Stimulated activated memory B cell treated with anti-CD40 and anti-IgM and Interleukin-4, amounts not matched to agents 10 μg/mL and 1 μg/mL and 100 μg/mL, for 72 hours (primary cell): ENCODE measurements at places on chromosomes 4 and X.

- ATAC-seq: no peak
These were observed 138.0 kb upstream of the BOD1L1 start for GRCh38 chr4:13765539-13765938.

GRCh38 chr4:184437565-184438265 lies 36.6 kb downstream of the IRF2 start:
- ATAC-seq: no peak

DNA sequence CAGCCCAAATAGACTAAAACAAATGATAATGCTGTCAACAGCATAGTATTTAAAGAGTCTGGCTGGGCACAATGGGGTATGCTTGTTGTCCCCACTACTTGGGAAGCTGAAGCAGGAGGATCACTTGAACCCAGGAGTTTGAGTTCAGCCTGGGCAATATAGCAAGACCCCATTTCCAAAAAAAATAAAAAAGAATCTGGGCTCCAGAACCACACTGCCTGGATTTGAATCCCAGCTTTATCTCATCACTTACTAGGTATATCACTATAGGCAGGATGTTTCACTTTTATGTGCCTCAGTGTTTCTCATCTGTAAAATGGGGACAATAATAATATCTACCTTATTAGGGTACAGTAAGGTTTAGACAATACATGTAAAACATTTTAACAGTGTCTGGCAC lies 5.3 kb upstream of the G3BP2 start:
- no peak for ATAC-seq

DNA sequence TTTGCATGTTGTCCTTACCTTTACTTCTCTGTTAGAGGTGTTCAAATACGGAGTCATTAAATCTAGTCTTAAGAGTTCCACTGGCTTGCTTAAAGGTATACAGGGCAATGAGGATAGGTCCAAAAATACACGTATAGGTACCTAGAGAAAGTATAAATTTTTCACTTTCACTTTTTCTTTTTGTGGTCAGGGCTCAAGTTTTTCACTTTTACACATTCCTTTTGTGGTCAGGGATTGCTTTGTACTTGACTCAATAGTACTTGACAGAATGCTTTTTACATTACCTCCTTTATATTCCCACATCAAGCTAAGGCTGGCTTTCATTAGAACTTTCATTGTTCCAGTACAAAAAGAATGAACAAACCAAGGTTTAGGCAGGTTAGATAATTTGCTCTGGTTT lies 21.7 kb downstream of the TMEM184C start:
- ATAC-seq: peak; percentile 39

DNA sequence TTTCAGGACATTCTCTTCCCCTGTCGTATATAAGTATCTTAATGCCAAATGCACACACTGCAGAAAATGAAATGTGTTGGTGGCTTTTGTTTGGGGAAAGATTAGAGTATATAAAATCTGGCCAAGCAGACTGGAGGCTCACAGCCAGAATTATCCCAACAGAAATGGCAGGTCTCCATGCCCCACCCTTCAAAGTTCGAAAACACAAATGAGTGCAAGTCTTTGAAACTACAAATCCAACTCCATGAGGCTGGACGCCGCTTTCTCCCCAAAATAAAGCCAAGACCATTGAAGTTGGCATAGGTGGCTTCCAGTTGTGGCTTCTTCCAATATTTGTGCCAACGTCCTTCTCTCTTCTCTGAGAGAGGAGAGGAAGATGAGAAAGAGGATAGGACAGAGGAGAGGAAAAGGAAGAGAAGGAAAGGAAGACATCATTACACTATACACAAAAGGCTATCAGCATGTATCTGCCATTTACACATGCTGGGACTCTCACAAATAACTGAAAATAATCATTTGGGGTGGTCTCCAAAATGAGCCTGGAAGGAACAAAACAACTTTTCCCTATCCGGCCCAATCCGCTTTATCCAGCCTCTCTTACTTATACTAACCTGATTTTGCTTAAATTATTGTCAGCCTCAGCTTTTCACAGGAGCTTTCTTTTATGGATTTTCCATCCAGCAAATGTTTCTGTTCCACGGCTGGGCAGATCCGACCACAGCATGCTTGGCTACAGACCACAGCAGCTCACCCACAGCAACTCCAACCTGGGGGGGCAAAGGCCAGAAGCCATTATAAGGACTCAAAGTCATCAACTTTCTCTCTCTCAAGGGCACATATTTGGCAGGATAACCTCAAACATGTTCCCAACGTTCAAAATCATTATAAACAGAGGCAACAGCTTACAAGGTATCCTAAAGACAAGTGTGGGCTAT lies 71.7 kb downstream of the APBB2 start:
- ATAC-seq: no peak

GRCh38 chr4:115082633-115083032 lies 30.8 kb downstream of the NDST4 start:
- ATAC-seq: no peak
